Esophagus squamous epithelium (tissue), 5 donors: ENCODE measurements at places on chromosomes 2 and 18.

DNA sequence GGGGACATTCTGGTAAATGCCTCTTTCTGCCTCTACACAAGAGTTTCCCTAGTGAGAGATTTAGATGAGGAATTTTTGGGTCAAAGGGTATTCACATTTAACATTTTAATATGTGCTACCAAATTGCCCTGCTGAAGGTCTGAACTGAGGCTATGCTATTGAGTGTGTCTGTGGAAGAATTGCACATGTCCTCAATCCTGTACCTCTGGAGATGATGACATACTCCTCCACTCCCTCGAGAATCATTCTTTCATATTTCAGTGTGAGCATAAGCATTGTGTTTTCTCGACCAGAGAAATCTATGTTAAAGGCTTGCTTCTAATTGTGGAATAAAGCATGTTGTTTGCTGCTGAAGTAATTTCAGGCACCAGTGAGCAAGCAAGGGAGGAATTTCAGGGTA is 110.5 kb downstream of the TSN start:
- DNase-seq, result no peak

GRCh38 chr2:74887960-74888700 is 54.2 kb downstream of the HK2 start:
- DNase-seq, result no peak

DNA sequence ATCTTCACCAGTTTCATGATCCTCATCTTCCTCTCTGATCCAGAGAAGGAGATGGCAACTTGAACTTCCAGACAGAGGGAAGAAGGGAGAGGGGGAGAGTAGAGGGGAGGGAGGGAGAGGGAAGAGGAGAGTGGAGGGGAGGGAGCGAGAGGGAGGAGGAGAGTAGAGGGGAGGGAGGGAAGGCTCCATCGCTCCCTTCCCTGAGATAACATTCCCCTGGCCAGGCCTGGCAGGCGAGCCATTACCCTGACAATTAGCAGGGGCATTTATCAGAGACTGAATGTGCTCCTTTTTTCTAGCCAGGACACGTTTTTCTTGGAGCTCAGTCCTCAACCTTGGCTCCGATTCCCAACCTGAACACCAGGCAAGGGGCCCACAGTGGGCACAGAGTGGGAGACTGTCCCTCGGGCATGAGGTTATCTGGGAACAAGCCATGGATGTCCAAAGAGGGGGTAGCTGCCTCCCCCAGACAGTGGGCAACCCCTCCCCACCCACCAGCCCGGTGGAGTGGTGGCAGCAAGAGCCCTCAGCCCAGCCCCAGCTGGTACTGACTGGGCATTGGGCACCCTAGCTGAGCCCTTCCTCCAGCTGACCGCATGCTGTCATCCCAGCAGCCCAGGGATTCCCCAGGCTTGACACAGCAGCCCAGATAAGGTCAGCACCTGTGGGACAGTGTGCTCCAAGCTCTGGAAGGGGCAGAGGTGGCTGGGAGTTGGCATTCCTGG is 81.8 kb downstream of the TNS1 start:
- DNase-seq, result no peak

- no peak for DNase-seq
Observed at GRCh38 chr2:205995260-205995659, 90.7 kb downstream of the INO80D start.

DNA sequence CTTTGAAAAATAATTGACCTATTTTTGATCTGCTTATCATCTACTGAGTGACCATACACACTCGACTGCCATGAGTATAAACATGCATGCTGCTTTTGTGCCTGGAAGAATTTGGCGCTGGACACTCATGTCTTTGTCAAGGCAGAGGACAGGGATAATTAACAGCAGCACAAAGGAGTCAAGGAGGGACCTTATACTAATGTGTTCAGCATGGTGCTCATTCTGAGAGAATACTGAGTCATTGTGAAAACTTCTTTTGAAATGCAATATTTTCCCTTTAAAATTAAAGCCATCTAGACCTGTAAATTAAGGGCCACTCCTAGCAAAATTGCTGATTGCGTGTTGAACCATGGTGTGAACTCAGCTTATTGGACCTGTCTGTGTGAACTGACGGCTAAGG is 116.3 kb downstream of the ZNF532 start:
- DNase-seq, result no peak

DNA sequence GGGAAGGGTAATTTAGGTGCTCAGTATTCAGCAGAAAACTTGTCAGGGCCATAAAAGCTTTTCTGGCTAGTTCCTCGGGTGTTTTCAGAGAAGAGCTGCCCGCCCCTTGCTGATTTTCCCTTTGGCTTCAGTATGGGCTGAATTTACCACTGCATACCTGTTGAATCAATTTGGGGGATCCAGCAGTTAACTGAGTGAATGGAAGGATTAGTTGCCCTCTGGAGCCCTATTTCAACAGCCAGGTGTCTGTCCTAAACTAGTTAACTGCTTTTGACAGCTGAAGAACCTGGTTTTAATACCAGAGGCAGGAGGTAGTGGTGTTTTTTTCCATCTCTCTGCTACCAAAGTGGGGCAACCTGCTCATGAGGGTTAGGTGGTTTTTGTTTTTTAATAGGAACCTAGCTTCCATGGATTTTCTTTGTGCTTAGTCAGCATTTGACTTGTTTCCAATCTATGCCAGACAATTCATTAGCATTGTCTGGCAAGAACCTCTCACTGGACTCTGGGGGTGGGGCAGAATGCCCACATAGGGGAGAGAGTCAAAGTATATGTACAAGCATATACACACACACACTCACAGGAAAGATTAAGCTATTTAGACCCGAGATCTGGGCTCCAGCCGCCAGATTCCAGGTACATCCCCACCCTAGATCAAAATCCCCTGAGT is 166.5 kb upstream of the SIX3 start:
- no peak for DNase-seq

DNA sequence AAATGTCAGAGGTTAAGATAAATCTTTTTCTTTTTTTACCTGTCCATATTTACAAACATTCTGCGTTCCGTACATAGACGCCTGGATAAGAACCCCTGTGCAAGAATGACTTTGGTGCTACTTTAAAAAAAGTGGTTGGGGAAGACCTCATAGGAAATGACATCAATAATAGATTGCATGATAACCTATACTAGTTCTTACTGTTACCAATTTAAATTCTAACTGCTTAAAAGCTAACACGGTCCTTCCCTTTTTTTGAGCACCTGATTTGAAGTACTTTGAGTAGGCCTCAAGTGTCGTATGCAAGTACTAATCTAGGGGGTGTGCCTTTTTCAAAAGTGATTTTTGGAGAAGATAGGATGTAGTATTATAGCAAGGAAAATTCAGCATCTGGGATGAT is 2.1 kb downstream of the SLC39A10 start:
- DNase-seq, result no peak

DNA sequence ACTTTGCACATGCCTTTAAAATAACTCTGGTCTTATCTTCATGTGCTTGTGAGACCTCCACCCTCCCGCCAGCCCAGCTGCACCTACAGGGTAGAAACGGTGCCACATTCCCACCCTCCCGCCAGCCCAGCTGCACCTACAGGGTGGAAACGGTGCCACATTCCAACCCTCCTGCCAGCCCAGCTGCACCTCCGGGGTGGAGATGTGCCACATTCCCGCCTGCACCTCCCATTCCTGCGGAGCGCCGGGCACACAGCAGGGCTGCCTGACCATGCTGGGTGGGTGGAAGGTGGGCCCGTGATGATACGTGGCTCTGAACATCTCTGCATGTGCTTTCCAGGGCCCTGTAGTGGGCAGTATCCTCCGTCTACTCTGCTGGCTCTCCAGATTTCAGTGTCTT is 243.7 kb upstream of the PXDN start:
- DNase-seq, result no peak

GRCh38 chr2:163397451-163397850 is 338.4 kb downstream of the FIGN start:
- no peak for DNase-seq

DNA sequence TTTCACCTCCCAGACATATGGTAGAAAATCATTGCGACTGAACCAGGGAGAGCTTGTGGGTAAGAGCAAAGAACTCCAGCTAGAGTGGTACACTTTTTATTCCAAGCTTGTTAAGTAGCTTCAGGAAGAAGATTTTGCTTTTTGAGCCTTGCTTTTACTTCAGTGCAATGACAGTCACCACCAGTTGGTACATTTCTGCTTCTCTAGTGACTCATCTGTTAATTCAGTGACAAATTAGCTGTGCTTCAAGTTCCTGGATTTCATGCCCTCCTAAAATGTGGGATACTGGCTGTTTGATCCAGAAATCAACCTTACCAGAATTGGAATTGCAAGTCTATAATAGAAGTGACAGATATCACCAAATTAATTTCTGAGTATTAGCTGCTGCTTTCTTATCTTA is 117.6 kb upstream of the TTN start:
- no peak for DNase-seq

GRCh38 chr2:136131961-136132824 is 14.2 kb upstream of the CXCR4 start:
- peak; percentile 36 for DNase-seq

GRCh38 chr2:213238753-213239495 is 45.3 kb upstream of the SPAG16 start:
- no peak for DNase-seq

DNA sequence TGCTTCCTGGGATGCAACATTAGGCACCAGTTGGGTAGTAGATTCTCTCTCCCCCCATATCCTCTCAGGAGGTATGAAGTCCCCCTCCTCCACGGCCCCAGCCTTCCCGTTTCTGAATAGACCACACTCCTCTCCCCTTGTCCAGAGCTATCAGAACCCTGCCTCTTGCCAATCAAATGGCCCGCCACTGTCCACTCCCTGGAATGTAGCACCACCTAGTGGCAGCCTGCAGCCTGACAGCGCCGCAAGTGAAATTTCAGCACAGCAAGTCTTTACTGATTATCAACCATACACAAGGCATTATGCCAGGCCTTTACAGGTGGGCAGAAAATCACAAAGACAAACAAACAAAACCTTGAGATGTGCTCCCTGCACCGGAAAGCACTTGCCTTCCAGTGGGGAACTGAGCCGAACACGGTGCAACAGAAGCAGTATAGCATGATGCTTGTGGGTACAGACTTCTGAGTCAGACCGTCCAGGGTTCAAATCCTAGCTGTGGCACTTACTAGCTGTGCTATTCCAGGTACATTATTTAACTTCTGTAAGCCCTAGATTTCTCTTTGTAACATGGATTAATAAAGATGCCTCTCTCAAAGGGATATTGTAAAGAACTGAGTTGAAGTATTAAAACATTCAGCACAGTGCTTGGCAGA is 174.0 kb downstream of the SMAD2 start:
- DNase-seq, result no peak

GRCh38 chr18:48621240-48621639 is 82.4 kb downstream of the CTIF start:
- DNase-seq, result no peak

GRCh38 chr2:199975273-199975895 is 20.0 kb downstream of the MAIP1 start:
- no peak for DNase-seq

DNA sequence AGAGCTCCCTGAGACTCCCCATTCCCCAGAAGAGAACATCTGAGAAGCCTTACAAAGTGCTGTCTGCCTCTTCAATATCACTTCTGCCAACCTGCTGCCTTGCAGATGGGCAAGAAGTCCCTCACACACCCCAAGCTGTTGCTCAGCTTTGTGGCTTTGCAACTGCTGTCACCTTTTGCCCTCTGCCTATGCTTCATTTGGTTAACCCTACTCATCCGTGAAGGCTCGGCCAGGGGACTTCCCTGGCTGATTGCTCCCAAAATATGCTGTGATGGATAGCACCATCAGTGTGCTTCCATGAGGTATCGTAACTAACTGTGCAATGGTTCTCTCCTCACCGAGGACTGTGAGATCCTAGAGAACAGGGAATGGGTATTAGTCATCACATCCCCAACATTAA is 88.9 kb upstream of the CYP1B1 start:
- DNase-seq, result no peak

GRCh38 chr2:195333869-195334268 is 323.2 kb upstream of the SLC39A10 start:
- no peak for DNase-seq

DNA sequence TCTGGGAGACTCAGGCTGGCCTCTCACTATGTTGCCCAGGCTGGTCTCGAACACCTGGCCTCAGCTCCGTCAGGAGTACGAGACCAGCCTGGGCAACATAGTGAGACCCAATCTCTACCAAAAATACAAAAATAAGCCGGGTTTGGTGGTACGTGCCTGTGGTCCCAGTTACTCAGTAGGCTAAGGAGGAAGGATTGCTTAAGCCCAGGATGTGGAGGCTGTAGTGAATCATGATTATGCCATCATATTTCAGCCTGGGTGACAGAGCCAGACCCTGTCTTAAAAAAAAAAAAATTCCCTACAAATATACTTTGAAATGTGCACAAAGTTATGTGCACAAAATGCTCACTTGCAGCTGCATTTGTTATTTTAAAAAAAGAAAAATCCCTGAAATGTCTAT is 26.3 kb upstream of the AGAP1 start:
- DNase-seq, result no peak

DNA sequence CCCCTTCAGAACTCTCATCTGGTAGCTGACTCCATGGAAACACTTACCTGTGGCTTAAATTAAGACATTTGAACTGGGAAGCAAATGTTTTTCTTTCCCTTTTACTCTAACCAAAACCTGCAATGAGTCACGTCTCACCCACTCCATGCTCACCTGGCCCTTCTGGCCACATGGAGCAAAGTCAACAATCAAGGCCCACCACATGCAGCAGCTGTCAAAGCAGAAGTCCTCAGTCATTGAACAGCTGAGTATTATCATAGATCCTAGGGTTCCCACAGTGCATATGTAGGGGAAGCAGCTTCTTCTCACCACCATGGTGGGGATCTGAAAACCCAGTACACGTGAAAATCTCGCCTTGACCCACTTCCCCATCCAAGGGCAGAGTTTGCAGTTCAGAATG is 12.3 kb upstream of the MEP1B start:
- no peak for DNase-seq

DNA sequence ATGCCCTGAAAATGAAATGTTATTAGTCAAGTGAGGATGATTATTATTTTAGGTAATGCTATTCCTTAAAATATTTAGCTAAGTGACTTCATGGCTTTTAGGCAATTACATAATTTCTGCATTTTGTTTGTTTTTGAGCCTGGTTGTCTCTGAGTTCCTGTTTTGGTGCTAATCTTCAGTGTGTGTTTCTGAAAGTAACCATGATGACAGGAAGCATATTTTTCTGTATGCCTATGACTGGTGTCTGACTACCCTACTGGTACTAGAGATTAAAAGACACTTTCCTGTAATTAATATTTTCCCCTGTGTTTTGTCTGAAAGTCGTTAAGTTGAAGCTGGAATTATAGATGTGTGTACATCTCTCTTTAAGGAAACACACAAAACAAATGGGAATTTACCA is 295.0 kb upstream of the SPRED2 start:
- no peak for DNase-seq

GRCh38 chr2:181646415-181646987 is 10.4 kb downstream of the CERKL start:
- DNase-seq, result no peak
